ENCODE measurements at places on chromosomes 7 and 10. TPM values are rescaled to one million over a fixed set of nuclear protein-coding genes. Genes with fewer than 3 reads are reported as not detected.

The COL26A1 gene
- not detected for total RNA-seq

The TLX1 gene
- not detected for total RNA-seq

The GSTO2 gene
- total RNA-seq, result 1.7 TPM

The MMP21 gene
- not detected for total RNA-seq

All from bronchial smooth muscle cell (primary cell).